ENCODE measurements at places on chromosomes 12 and 14.

DNA sequence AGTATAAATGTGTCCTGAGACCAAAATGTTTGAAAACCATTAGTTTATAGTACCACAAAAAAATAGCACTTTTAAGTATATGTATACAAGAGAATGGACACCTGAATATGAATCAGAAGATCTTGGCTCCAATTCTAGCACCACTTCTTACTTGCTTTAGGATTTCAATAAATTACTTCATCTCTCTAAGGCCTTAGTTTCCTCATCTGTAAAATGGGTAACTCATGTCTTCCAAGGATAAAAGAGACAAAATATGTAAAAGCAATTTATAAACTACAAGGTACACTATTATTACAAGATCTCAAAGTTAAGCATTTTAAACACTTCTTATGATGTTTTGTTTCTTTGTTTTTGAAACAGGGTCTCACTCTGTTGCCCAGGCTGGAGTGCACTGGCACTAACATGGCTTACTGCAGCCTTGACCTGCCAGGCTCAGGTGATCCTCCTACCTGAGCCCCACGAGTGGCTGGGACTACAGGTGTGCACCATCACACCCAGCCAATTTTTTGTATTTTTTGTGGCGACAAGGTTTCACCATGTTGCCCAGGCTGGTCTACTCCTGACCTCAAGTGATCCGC lies 9.4 kb downstream of the DUSP16 start:
- H3K27ac ChIP-seq = no peak overlapping the region
- peaks cover 33% of the 10 kb centered on the region for H3K36me3 ChIP-seq
- H3K27me3 ChIP-seq = no peaks in the 10 kb centered on the region
- H3K4me3 ChIP-seq = no peak overlapping the region

DNA sequence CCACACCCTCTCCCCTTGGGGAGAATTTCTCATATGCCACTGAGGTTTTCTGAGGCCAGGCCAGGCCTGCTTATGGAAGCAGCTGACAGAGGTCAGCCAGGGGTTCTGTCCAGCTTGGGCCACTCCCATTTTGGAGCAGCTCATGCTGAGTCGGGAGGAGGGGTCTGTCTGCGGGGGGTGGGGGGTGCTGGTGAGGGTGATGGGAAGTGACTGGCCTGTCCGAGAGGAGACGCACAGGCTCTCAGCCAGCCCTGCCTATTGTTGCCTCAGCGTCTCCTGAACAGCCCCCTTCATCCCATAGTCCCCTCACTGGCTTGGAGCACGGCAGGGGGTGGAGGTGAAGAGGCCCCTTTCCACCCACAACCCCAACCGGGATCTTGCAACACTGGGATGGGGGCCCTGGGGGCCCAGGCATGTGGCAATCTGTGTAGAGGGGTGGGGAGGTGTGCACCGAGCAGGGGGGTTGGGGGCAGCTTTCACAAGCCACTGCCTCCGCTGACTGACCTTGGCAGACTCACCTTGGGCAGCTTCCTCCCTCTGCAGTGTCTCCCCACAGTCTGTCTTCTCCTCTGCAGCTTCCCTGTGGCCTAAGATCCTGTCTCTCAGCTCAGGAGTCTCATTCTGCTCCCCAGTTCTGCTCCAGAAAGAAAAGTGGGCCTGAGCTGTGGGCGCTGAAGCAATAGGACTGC lies 5.5 kb downstream of the CEBPE start:
- H3K36me3 ChIP-seq = no peaks in the 10 kb centered on the region
- no peak overlapping the region for H3K27ac ChIP-seq
- no peak for DNase-seq
- peaks cover 32% of the 10 kb centered on the region for H3K27me3 ChIP-seq
- no peaks in the 10 kb centered on the region for H3K4me1 ChIP-seq

GRCh38 chr14:100076133-100076532 lies 10.9 kb downstream of the EVL start:
- H3K4me1 ChIP-seq = peaks cover 11% of the 10 kb centered on the region
- H3K36me3 ChIP-seq = no peaks in the 10 kb centered on the region
- no peak overlapping the region for H3K4me3 ChIP-seq
- no peaks in the 10 kb centered on the region for H3K27me3 ChIP-seq

- no peaks in the 10 kb centered on the region for H3K27me3 ChIP-seq
- H3K27ac ChIP-seq = no peak overlapping the region
- no peak overlapping the region for H3K4me3 ChIP-seq
Measured at GRCh38 chr14:83556746-83557453, 1973.0 kb upstream of the FLRT2 start.

- no peaks in the 10 kb centered on the region for H3K36me3 ChIP-seq
- H3K27me3 ChIP-seq = peaks cover 33% of the 10 kb centered on the region
- H3K4me3 ChIP-seq = no peak overlapping the region
- no peak for DNase-seq
Measured at GRCh38 chr14:94177806-94178205, 3.7 kb downstream of the PPP4R4 start.

DNA sequence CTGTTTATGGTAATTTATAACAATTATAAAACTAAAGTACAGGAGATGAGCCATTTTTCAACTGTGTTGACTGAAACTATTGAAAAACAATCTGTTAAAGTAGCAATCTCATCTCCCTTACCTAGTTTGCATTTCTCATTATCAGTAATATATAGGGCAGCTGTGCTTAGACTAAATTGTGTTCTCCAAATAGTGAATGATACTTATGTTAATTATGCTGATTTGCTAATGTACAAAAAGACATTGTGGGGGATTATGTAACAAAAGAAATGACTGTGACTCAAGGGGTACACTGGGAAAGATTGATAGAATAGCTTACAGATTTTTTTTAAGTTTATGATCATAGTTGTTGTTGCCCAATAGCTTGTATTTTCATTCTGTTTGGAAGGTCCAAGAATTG lies 207.7 kb downstream of the FUT8 start:
- H3K4me3 ChIP-seq = no peak overlapping the region
- no peak overlapping the region for H3K27ac ChIP-seq
- H3K36me3 ChIP-seq = peaks cover 16% of the 10 kb centered on the region
- H3K27me3 ChIP-seq = no peaks in the 10 kb centered on the region
- DNase-seq = no peak
- H3K4me1 ChIP-seq = no peaks in the 10 kb centered on the region

GRCh38 chr14:23577710-23578392 lies 739 bp downstream of the JPH4 start:
- no peaks in the 10 kb centered on the region for H3K36me3 ChIP-seq
- DNase-seq = no peak
- H3K27me3 ChIP-seq = peaks cover 56% of the 10 kb centered on the region
- H3K4me3 ChIP-seq = no peak overlapping the region
- no peaks in the 10 kb centered on the region for H3K4me1 ChIP-seq

GRCh38 chr12:69173368-69173767 lies 66.0 kb upstream of the CPSF6 start:
- DNase-seq = no peak
- H3K4me3 ChIP-seq = no peak overlapping the region
- no peaks in the 10 kb centered on the region for H3K36me3 ChIP-seq
- H3K27me3 ChIP-seq = no peaks in the 10 kb centered on the region
- no peaks in the 10 kb centered on the region for H3K4me1 ChIP-seq

DNA sequence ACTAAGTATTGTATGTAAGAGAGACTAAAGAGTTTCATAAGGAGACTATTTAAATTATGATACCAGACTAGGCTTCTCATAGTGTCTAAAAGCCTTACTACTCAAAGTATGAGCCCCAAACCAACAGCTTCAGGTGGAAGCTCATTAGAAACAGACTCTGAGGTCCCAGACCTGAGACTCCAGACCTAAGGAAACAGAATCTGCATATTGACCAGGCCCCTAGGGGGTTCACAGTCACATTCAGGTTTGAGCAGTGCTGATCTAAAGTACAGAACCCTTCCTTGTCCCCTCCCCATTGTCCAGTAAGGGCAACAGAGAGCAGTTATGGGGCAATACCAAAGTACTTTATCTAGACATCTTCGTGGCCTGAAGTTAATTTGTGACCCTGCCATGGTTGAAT lies 87.7 kb downstream of the SSPN start:
- no peak for DNase-seq
- H3K27ac ChIP-seq = no peak overlapping the region
- H3K36me3 ChIP-seq = no peaks in the 10 kb centered on the region
- H3K4me1 ChIP-seq = no peaks in the 10 kb centered on the region
- no peak overlapping the region for H3K4me3 ChIP-seq

DNA sequence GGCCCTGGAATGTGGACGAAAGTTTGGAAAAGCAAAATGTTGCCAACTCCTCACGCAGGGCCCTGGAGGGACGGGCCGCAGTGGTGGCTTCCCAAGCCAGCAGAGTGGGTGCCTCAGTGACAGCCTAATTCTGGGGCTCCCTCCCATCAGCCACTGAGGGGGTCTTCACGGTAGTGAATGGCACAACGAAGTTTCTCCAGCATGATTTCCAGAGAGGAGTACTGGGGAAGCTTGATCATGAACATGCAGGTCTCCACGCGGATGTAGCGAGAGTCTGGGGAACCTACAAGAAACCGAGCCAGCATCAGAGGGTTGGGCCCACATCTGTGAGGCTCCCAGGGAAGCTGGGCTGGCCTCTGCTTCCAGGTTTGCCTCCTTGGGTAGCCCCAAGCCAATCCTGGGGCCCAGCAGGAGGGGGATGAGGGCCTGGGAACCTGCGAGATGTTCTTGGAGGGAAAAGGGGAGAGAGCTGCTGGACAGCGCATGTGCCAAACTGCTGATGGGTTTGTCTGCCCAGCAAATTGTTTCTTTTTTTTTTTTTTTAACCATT lies 37.0 kb downstream of the TRAFD1 start:
- H3K36me3 ChIP-seq = peaks cover 3% of the 10 kb centered on the region
- H3K4me1 ChIP-seq = no peaks in the 10 kb centered on the region
- DNase-seq = no peak

GRCh38 chr12:131721548-131721947 lies 10.7 kb downstream of the SFSWAP start:
- H3K27ac ChIP-seq = no peak overlapping the region
- no peaks in the 10 kb centered on the region for H3K4me1 ChIP-seq
- DNase-seq = no peak
- no peaks in the 10 kb centered on the region for H3K27me3 ChIP-seq
- H3K4me3 ChIP-seq = no peak overlapping the region

DNA sequence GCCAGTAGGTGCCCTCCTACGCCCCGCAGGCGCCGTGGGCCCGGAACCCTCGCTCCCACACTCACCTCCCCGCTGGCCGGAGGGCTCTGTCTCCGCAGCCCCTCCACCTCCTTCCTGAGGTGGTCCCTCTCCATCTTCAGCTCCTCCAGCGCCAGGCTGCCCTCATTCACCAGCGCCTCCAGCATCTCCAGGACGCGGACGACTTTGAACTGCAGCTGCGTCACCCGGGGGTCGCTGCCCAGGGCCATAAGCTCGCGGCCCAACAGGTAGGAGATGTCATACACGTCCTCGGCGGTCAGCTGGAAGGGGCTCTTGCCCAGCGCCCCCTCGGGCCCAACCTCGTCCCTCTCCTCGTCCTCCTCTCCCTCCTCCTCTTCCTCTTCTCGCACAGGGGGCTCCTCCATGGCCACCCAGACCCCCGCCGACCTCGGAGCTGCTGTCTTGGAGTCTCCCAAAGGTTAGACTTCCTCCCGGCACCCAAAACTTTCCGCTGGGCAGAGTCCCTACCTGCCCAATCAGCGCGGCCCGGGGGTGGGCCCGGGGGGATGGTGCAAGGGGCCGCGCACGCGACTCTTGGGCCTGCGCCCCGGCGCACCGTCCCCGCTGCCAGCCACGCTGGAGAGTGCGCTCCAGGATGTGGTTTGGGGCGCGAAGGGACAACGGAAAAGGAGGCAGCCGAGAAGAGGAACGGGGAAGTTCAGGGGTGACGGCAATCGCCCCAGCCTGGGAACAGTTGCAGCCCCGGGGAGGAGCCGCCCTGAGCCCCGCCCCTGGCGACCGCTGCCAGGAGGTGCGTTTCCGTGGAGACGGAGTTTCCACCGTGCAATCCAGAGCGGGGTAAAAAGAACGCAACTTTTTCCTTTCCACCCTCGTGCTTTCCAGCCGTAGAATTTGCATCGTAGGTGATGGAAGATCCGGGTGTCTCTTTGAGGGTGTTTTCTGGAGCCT lies at the start of gene RILPL2:
TSS of gene RILPL2 (minus strand) at position 668 of the 948 bp plus-strand sequence. CDS start at position 404, 264 bp downstream.
- peak within 1 kb of the TSS; percentile 91 for H3K27ac ChIP-seq
- DNase-seq = peak; percentile 82
- H3K27me3 ChIP-seq = peaks cover 7% of the 10 kb centered on the region
- H3K4me3 ChIP-seq = peak within 1 kb of the TSS; percentile 68

- no peak overlapping the region for H3K4me3 ChIP-seq
- H3K27ac ChIP-seq = no peak overlapping the region
- no peaks in the 10 kb centered on the region for H3K27me3 ChIP-seq
- DNase-seq = no peak
- no peaks in the 10 kb centered on the region for H3K36me3 ChIP-seq
Measured at GRCh38 chr12:13835652-13836051, 145.8 kb downstream of the GRIN2B start.

GRCh38 chr14:70742316-70742715 lies 67.0 kb downstream of the MAP3K9 start:
- peaks cover 9% of the 10 kb centered on the region for H3K4me1 ChIP-seq
- DNase-seq = no peak
